Activated naive CD4-positive, alpha-beta T cell treated with anti-CD3 and anti-CD28 coated beads, Interleukin-2, amount 10 ng/mL, durations not matched to agents 5 hours and 36 hours (primary cell): ENCODE measurements at places on chromosomes 12 and 14. TPM values are rescaled to one million over a fixed set of nuclear protein-coding genes. Genes with fewer than 3 reads are reported as not detected.

Gene PMEL
- not detected for total RNA-seq

Gene PPFIA2
- total RNA-seq, result not detected

Gene STAB2
- total RNA-seq, result not detected

Gene CCDC177
- not detected for total RNA-seq

Gene CFAP251
- 1.6 TPM for total RNA-seq
